ENCODE measurements at places on chromosomes 3 and 15. TPM values are rescaled to one million over a fixed set of nuclear protein-coding genes. Genes with fewer than 3 reads are reported as not detected.

Gene KBTBD12
- total RNA-seq, result not detected

DNA sequence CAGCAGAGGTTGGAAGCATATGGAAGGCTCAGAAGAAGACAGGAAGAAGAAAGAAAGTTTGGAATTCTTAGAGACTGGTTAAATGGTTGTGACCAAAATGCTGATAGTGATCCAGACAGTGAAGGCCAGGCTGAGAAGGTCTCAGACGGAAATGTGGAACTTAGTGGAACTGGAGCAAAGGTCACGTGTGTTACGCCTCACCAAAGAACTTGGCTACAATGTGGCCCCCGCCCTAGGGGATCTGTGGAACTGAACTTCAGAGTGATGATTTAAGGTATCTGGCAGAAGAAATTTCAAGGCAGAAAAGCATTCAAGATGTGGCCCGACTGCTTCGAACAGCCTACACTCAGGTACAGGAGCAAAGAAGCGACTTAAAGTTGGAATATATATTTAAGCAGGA is 83.1 kb downstream of the MYO5A start:
- peaks cover 6% of the 10 kb centered on the region for H3K4me1 ChIP-seq
- no peak for DNase-seq
- H3K27ac ChIP-seq, result no peak overlapping the region
- H3K36me3 ChIP-seq, result peaks cover 3% of the 10 kb centered on the region
- no peaks in the 10 kb centered on the region for H3K27me3 ChIP-seq

DNA sequence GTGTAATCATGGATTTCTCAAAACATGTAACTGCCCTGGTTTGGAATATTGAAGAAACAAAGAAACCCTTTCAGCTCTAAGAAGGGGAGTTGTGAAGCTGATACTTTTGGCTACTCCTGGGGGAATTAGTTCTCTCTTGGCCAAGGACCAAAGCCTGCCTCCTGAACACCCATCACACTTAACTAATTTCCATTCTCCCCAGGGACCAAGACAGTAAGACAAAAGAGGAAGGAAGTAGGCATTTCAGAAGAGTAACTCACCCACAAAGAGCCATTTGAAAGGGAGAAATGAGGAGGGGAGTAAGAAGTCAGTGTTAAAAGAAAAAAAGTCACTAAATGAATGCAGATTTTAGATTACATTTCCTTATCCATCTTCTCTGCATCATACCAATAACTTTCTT is 328.0 kb upstream of the SOX2 start:
- H3K4me1 ChIP-seq, result no peaks in the 10 kb centered on the region
- no peak overlapping the region for H3K4me3 ChIP-seq
- no peaks in the 10 kb centered on the region for H3K36me3 ChIP-seq
- DNase-seq, result no peak
- no peaks in the 10 kb centered on the region for H3K27me3 ChIP-seq

- H3K27ac ChIP-seq, result no peak overlapping the region
- H3K4me3 ChIP-seq, result no peak overlapping the region
- no peaks in the 10 kb centered on the region for H3K36me3 ChIP-seq
- H3K4me1 ChIP-seq, result no peaks in the 10 kb centered on the region
- DNase-seq, result no peak
Measured at GRCh38 chr3:160217675-160218074, 7.5 kb upstream of the C3orf80 start.

DNA sequence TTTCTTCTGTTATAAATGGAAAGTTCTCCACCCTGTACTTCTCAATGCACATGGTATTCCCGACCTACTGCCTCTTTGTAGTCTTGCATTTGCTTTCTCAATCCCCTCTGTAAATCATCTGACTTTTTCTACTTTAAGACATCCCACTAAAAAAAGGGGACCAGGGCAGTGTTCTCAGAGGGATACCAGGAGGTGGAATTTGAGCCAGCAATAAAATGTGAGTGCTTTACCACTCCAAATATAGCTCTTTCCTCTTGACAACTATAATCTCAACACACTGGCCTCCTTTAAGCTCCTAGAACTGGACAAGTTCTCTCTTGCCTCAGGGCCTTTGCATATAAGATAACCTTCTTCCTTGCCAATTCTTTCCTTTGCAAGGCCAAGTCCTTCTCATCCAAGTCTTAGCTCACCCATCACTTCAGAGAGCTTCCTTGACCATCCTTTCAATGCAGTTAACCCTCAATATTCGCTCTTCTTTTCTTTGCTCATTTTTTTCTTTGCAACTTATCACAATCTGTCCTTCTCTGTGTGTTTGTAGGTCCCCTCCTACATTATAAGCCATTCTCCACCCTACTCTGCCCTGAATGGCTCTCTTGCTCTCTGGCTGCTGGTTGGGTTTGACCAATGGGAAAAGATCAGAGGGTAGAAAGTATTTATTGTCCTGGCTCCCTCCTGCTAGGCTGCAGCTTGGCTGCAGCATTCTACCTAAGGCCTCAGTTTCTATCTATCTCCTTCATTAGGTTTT is 93.4 kb downstream of the PRICKLE2 start:
- peaks cover 8% of the 10 kb centered on the region for H3K27me3 ChIP-seq
- no peak overlapping the region for H3K4me3 ChIP-seq
- H3K4me1 ChIP-seq, result no peaks in the 10 kb centered on the region
- no peak overlapping the region for H3K27ac ChIP-seq

GRCh38 chr3:158936530-158937113 is 134.8 kb downstream of the MFSD1 start:
- no peak overlapping the region for H3K4me3 ChIP-seq
- H3K4me1 ChIP-seq, result no peaks in the 10 kb centered on the region
- no peaks in the 10 kb centered on the region for H3K36me3 ChIP-seq
- H3K27ac ChIP-seq, result no peak overlapping the region
- no peak for DNase-seq
- peaks cover 3% of the 10 kb centered on the region for H3K27me3 ChIP-seq

Gene MANF
- 86.2 TPM for total RNA-seq

Gene RASL12
- not detected for total RNA-seq

DNA sequence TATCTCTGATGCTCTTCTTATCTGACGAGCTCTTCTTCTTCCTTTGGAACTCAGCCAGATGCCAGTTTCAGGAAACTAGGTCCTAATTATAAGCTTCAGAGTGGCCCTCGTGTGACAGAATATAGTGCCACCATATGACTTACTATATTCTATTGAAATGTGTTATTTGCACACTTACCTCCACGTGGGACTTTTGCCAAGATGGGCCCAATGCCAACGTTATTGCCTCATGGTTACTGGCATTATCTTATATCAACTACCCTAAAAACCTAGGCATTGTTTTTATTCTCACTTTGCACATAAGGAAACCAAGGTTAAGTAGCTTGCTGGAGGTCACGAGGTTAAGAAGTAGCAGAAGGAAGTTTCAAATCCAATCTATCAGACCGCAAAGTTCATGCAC is 71.3 kb upstream of the SLCO3A1 start:
- H3K4me3 ChIP-seq, result no peak overlapping the region
- no peak overlapping the region for H3K27ac ChIP-seq
- H3K4me1 ChIP-seq, result no peaks in the 10 kb centered on the region
- peaks cover 28% of the 10 kb centered on the region for H3K27me3 ChIP-seq
- no peak for DNase-seq

DNA sequence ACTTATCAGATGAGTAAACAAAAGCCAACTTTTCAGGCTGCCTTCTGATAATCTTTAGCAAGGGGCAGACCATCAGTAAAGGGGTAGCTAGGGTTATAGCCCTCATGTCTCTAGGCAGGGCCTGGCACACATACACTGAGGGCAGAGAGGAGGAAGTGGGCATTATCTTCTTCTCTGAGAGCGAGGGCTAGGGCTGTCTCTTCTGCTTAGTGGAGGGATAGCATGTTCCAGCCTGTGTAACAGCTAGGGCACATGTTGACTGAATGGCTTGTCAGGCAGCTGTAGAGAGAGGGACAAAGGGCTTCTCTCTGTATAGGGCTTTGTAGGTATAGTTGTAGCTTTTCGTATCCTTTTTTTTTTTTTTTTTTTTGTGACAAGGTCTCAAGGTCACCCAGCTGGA is 17.8 kb downstream of the CRTC3 start:
- no peak overlapping the region for H3K4me3 ChIP-seq
- H3K27ac ChIP-seq, result peak overlapping the region; percentile 45
- H3K36me3 ChIP-seq, result peaks cover 47% of the 10 kb centered on the region
- H3K4me1 ChIP-seq, result peaks cover 48% of the 10 kb centered on the region
- H3K27me3 ChIP-seq, result no peaks in the 10 kb centered on the region
- no peak for DNase-seq

DNA sequence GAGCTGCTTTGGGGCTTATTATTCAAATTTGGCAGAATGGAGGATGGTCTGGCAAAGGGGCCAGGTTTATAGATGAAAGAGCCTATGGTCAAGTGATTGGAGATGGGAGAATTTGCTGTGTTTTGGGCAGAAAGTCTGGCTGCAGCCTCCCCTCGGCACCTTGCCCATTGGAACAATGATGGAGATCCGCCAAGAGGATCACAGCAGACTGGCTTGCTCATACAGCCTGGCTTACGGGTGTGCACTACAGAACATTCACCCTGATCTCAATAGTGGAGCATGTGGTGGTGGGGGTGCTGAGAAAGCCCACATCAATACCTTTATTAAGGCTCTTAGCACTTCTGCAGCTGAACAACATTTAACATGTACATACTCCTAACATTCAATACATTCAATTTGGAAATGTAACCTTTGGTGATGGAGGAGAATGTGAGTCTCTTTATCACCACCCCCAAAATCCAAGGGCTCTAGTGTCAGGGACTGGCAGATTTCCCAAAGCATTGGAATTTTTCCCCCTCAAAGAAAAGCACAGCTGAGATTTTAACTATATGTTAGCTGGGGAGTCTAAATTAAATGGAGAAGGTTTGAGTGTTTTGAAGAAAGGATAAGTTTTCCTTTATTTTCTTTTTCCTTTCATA is 118.4 kb upstream of the TMC3 start:
- DNase-seq, result no peak
- no peaks in the 10 kb centered on the region for H3K4me1 ChIP-seq
- no peaks in the 10 kb centered on the region for H3K27me3 ChIP-seq

Data from activated naive CD8-positive, alpha-beta T cell treated with anti-CD3 and anti-CD28 coated beads, Interleukin-2, amount 10 ng/mL, durations not matched to agents 7 days and 5 days (primary cell).